ENCODE measurements at places on chromosomes 1 and 21. TPM values are rescaled to one million over a fixed set of nuclear protein-coding genes. Genes with fewer than 3 reads are reported as not detected.

The ZNF593OS gene
- not detected for total RNA-seq

The LIN28A gene
- total RNA-seq, result not detected

The SPRR2E gene
- not detected for total RNA-seq

The PLA2G2D gene
- total RNA-seq, result not detected

The TMEM51 gene
- total RNA-seq, result not detected

The LRRC3 gene
- total RNA-seq, result 1.0 TPM

The PRKAA2 gene
- total RNA-seq, result not detected

The DAB1 gene
- not detected for total RNA-seq

The TRIM67 gene
- not detected for total RNA-seq

The LCA5L gene
- total RNA-seq, result 0.63 TPM

The GJA9 gene
- total RNA-seq, result not detected

The C1QC gene
- not detected for total RNA-seq

The PROX1 gene
- total RNA-seq, result not detected

The S100A14 gene
- total RNA-seq, result not detected

The RAP1GAP gene
- total RNA-seq, result 0.42 TPM

The JAK1 gene
- 87.9 TPM for total RNA-seq

The SRSF10 gene
- total RNA-seq, result 202 TPM

The ARHGAP29 gene
- not detected for total RNA-seq

The EPHA8 gene
- total RNA-seq, result not detected

The CFHR3 gene
- total RNA-seq, result not detected

The PPM1J gene
- 0.88 TPM for total RNA-seq

The TADA1 gene
- total RNA-seq, result 18.7 TPM

The NFASC gene
- total RNA-seq, result 0.08 TPM

The CLCNKB gene
- total RNA-seq, result not detected

The ANGPTL1 gene
- total RNA-seq, result not detected

The TMPRSS2 gene
- total RNA-seq, result not detected

The FAAP20 gene
- total RNA-seq, result 68.8 TPM

The SLAMF8 gene
- 3.6 TPM for total RNA-seq

The CLCA1 gene
- not detected for total RNA-seq

The CD48 gene
- 307 TPM for total RNA-seq

The SH2D1B gene
- total RNA-seq, result not detected

The FLAD1 gene
- 63.2 TPM for total RNA-seq

The CADM3 gene
- total RNA-seq, result not detected

The SPATA1 gene
- total RNA-seq, result 0.71 TPM

The UMODL1 gene
- not detected for total RNA-seq
